Activated naive CD4-positive, alpha-beta T cell (primary cell): ENCODE measurements at places on chromosomes 11 and 22.

- DNase-seq: no peak
Measured at GRCh38 chr11:76664578-76665061, 5.9 kb downstream of the LRRC32 start.

- DNase-seq: no peak
Measured at GRCh38 chr11:64535811-64536210, 55.2 kb upstream of the SLC22A12 start.

DNA sequence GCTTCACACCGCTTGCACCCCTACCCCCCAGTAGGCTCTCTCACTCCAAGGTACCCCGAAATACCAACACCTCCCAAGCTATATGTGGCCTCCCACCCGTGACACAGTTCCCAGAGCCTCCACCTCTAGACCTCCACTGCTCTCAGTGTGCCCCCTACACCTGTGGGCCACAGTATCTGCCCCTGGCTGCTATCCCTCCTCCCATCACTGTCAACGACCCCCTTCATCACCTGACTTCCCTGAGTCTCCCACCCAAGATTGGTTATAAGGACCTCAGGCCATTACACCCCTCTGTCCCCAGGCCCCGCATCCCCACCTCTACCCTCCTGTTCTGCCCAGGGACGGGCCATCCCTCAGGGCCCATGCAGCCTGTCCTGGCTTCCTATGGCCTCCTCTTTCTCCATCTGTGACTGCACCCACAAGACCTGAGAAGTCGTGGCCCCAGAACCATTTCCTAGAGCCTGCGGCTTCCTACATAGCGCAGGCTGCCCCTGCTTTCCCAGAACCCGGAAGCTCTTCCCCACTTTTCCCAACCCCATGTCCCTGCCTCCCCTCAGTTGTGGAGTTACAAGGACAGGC is 734 bp downstream of the ACR start:
- no peak for DNase-seq

GRCh38 chr11:64620381-64620971 is 29.5 kb downstream of the SLC22A12 start:
- no peak for DNase-seq

DNA sequence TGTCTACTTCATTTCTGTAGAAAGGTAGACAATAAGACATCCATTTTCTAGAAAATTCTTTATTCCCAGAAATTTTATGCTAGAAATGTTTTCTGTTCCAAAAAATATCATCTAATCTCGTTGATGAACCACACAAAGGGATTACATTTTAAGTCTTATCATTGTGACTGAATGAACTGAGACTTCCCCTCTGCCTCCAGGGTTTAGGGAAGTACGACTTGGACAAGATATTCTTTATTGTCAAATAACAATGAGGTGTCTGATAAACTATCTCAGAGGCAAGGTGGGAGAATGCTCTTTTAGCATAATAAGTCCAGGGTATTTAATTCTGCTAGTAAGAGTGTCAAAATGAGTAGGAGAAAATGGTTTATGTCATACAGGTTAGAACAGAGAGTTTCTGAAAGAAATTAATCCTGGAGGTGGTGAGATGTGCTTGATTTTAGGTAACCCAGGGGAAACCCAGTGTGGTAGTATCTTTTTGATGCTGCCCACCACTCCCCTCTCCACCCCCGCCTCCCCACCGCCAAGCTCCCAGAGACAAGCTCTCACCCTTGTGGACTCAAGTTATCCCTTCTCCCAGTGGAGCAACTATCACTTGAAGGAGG is 100.6 kb downstream of the CD44 start:
- DNase-seq: no peak

DNA sequence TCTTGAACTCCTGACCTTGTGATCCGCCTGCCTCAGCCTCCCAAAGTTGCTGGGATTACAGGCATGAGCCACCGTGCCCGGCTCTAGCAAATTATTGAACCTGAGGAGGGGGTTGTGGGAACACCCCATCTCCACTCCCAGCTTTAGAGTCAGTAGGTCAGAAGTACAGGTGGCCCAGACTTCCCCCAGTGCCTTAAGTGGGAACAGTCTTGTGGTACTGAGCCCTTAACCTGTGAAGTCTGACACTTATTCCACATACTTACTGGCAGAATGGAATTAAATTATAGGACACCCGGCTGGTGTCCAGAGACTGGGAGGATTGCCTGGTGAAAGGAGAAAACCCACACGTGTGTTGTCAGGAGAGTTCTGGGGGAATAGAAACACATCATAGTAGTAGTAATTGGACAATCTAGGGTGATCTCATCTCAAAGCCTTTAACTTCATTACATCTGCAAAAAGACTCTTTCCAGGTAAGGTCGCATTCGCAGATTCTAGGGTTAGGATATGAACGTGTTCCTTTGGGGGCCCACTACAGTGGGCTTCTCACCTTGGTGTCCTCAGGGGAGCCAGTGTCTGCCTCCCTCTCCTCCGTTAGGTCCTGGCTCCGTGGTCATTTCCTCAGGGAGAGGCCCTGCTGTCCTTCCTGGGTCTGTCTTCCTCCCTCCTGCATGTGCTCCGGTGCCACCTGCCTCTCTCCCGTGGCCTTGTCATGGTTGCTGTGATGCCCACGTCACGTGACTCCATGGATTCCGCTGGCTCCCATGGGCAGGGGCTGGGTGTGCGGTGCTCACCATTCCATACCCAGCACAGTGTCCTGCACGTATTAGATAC is 63.8 kb downstream of the BCR start:
- DNase-seq: no peak

GRCh38 chr11:12692229-12693075 is 18.2 kb downstream of the TEAD1 start:
- no peak for DNase-seq

GRCh38 chr11:46618837-46619236 is 1.5 kb downstream of the ATG13 start:
- no peak for DNase-seq

DNA sequence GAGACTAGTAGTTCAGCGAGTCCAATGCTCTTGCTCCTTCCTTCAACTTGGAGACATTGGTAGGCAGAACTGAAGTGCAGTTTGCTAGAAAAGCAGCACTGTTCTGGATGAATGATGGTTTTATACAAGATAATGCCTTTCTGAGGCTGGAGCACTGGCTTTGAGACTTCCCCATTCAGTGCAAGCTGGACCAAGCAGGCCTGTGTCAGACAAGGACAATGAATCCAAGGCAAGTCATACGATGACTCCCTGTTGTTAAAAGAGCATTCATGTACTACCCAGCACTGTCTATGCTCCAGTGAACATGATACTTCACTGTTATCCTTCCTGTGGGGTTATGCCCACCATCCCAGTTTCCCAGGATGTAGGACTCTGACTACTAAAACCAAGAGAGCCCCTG is 242.3 kb upstream of the RAG2 start:
- no peak for DNase-seq

- no peak for DNase-seq
Measured at GRCh38 chr11:118625036-118625690, 17.7 kb downstream of the PHLDB1 start.

DNA sequence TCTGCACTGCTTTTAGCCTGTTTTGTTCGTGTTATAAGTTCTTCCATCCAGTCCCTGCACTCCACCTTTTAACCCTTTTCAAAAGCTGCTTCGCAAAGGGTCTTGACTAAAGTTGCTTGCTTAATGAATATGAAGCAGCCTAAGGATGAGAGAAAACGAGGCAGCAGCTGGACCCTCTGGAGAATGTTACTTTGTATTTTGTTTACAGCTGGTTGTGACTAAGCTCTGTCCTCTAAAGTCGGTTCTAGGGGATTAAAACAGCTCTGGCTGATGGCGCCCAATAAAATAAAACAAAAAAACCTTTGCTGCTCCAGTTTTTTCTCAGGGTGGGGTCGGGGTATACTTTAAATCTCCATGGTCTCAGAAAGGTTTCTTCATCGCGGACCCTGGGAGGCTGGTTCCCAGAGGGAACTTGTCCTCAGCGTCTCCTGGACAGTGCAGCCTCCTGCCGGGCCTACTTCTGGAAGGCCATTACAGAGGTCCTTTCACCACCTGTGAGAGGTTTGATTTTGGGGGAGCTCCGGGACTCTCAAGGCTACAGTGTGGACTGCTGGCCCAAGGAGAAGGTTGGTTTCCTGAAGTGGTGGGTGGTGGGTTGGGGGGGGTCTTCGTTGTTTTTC is 836 bp upstream of the RBM4 start:
- DNase-seq: no peak

DNA sequence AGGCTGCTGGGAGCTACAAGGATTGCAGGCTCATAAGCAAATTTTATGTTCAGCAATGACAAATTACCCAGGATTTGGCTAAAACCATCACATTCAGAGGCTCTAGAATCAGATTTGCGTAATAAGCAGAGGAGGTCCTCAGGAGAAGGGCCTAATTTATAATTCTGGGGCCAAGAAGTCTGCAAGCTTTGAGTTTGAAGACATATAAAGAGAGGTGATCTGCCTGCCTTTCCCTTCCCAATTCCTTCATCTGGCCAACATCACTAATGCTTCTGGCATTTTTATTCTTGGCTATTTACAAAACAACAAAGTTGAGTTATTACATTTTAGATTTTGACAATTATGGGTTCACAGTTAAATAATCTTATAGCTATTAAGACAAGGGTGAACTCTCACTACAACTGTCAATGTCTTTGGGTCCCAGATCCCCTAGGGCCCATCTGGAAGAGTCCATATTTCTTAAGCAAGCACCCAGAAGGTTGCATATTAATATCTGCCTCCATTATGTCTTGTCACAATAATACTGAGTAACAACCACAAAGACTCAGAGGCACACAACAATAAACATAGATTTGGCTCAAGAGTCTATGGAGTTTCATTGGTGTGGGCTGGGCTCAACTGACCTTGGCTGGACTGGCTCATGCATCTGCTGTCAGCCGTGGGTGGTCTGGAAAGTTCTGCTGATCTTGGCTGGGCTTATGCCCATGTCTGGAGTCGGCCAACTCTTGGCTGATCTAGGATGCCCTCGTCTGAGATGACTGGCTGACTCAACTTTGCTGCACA is 67.2 kb upstream of the CD82 start:
- DNase-seq: no peak

GRCh38 chr11:119087747-119088241 is 3.1 kb downstream of the HMBS start:
- DNase-seq: no peak

DNA sequence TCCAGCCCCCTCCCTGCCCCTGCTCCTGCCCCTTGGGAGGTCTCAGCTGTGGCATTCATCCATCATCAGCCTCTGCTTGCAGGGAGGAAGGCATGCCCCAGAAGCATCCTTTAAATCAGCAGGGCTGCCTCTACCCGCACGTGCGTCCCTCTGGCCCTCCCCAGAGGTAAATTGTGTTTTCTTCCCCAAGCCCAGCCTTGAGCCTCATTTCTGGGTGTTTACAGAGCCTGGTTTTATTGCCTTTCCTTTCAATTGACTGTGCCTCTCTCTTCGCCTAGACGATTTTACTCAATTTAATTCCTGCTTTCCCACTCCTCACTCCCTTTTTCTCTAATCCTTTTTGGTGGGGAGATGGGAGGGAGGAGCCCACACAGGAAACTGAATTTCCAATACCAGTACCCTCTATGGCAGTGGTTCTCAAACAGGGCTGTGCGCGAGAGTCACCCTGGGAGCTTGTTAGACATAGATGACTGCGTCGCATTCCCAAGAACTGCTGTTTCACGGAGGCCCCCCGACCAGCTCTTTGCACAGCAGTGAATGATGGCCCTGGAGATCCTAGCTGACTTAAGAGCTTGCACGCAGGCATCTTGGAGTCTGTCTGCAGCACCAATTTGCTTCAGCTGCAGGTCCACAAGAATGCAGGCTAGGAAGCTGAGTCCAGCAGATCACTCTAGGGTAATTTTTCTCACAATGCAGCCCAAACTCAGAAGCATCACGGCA is 15.1 kb upstream of the OAF start:
- no peak for DNase-seq

DNA sequence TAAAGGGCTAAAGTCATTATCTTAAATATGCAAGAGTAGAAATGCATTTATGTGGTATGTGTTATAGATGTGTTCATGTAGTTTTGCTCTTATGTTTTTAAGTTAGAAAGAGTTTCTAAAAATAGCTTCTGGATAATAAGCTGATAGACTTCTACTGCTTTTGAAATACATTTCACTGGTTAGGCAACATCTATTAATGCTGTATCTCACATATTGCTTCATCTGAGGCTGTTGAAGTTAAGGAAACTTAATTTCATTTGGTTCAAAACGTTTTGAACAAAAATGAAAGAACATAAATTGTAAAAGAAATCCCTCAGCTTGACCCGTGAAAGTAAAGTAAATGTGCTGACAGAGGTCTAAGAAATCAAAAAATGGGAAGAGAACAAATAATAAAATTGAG is 164.0 kb upstream of the CTSC start:
- no peak for DNase-seq

GRCh38 chr11:12900496-12900895 is 108.6 kb upstream of the RASSF10 start:
- no peak for DNase-seq

DNA sequence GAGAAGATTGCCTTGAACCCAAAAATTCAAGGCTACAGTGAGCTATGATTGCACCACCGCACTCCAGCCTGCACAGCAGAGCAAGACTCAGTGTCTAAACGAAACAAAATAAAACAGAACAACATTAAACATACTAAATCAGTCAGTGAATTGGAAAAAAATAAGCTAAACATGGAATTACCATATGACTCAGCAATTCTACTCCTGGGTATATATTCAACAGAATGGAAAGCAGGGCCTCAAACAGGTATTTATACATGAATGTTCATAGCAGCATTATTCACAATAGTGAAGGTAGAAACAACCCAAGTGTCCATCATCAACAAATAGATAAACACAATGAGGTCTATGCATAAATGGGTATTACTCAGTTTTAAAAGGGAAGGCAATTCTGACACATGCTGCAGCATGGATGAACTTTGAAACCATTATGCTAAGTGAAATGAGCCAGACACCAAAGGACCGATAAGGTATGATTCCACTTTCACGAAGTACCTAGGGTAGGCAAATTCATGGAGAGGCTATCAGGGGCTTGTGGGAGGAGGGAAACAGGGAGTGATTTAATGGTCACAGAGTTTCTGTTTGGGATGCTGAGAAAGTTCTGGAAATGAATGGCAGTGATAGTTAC is 15.5 kb downstream of the NTM start:
- DNase-seq: no peak

DNA sequence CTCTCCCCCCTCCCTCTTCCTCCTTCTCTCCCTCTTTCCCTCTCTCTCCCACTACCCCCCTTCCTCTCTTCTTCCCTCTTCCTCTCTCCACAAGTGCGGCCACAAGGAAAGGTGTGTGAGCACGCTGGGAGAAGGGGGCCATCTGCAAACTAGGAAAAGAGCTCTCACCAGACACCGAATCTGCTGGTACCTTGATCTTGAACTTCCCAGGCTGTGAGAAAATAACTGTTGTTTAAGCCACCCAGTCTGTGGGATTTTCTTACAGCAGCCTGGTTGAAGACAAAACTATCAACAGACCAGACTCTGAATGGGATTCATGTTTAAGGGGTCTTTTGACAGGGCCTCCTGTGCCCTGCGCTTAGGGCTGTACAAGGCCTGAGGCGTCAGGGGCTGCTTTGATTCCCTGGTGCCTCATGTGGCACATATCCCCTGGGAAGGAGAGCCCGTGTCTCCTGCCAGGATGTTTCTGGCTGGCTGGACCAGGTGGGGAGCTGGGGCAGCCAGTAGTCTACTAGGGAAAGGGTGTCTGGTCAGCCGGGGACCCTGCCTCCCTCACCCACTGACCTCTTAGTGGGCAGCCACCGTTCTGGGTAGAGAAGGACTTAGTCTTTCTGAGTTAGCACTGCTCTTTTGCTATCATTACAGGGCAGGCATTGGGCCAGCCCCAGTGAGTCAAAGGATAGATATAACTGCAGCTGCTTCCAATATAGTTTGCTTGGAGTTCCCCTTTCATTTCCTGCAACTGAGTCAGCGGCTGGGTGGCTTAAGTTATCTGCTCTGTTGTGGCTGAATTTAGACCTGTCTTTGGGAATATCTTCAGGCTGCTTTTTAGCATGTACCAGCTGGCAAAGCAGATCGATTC is 6.2 kb downstream of the PANX1 start:
- no peak for DNase-seq

GRCh38 chr11:90349731-90350130 is 126.9 kb upstream of the CHORDC1 start:
- no peak for DNase-seq
